Chondrocyte (in vitro differentiated cells): ENCODE measurements at places on chromosomes 11 and 22.

- DNase-seq = no peak
Observed at GRCh38 chr11:1335811-1336761, 26.7 kb upstream of the TOLLIP start.

GRCh38 chr11:74459584-74459983 lies 7.8 kb downstream of the KCNE3 start:
- DNase-seq = no peak

- DNase-seq = no peak
Observed at GRCh38 chr11:16832193-16832539, 93.7 kb downstream of the C11orf58 start.

GRCh38 chr11:76835928-76836612 lies 24.6 kb upstream of the ACER3 start:
- no peak for DNase-seq

GRCh38 chr11:26112264-26112663 lies 219.7 kb upstream of the ANO3 start:
- no peak for DNase-seq

DNA sequence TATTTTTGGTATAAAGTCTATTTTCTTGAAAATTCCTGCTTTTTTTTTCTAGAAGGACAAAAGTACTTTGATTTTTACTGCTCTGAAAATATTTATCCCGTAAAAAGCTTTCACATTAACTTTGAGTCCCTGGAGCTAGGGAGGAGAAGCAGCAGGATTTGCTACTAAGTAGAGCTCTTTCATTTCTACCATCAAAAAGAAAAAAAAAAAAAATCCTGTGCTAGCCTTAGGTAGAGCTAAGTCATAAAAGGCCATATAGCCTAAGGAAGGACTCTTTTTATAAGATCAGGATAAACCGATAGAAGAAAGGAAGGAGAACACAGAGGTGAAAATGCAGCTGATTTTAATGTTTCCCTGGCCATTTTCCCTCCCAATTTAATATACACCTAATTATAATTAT lies 48.0 kb downstream of the CSTPP1 start:
- DNase-seq = no peak

DNA sequence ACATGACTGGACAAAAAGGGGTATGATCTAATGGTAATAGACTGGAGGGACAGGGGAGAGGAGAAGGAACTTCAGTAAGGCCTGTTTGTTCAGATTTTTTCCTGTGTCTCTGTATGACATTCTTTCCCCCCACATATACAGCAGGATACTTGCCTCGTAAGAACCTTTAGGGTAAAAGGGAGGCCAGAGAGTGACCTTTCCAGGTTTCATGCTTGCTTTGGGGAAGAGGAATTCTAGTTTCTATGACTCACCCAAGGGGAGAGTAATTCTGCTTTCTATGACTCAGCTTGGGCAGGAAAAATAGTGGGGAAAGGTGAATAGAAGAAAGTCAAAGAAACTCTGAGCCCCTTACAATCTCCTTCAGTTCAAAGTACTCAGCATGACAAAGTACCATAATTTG lies 457.0 kb downstream of the DLG2 start:
- no peak for DNase-seq

DNA sequence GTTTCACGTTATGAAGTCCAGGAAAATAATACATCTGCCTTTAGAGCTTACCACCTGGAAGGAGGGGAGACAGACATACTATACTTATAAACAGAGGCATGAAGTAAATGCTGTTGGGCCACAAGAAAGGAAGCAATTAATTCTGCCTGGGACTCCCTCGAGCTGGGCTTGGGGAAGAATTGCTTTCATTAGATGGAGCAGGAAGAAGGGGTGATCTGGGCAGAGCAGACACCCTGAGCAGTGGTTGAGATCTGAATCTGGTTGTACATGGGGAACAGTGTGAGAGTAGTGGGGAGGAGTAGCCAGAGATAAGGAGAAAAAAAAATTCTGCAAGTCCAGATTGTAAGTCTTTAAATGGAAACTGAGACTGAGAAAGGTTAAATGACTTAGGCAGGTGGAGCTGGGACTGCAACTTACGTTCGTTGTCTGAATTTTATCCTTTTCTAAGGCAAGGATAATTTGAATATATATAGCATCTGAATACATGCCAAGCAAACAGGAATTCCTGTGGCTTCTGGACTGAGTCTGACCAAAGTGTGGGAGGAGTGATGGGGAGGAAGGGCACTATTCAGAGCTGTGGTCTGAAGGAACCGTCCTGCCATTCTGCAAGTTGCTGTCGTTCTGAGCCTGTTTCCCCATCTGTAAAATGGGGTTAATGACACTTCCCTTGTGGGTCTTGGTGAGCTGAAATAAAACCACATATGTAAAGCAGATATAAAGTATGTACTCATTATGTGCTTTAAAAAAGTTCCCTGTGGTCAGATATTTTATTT lies 7.9 kb downstream of the NCAM1 start:
- DNase-seq = no peak

GRCh38 chr11:34053161-34053686 lies 1.7 kb downstream of the CAPRIN1 start:
- DNase-seq = peak; percentile 93

GRCh38 chr11:10181811-10182210 lies 112.2 kb downstream of the SBF2 start:
- DNase-seq = no peak

DNA sequence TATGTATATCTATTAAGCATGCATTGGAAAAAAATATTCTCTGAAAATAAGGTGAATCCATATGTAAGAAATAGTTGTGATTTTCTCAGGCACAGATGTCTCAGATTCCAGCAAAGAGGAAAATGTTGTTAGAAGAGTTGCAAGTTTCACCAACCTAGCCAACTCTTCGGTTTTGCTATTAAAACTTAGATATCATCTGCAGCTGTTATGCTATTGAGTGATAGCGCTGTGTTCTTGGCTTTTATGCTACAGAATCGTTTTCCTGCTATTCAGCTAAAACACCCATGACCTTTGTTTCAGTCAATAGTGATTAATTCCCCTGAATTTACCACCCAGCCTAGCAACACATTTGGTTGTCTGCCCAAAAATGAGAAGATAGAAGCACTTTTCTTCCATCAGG lies 795.6 kb upstream of the ANO3 start:
- DNase-seq = no peak
